ENCODE measurements at places on chromosomes 5 and 9.

- no peak for DNase-seq
Measured at GRCh38 chr5:135052511-135053145, 18.6 kb upstream of the PITX1 start.

- DNase-seq = no peak
Measured at GRCh38 chr9:4177970-4178758, 121.7 kb downstream of the GLIS3 start.

DNA sequence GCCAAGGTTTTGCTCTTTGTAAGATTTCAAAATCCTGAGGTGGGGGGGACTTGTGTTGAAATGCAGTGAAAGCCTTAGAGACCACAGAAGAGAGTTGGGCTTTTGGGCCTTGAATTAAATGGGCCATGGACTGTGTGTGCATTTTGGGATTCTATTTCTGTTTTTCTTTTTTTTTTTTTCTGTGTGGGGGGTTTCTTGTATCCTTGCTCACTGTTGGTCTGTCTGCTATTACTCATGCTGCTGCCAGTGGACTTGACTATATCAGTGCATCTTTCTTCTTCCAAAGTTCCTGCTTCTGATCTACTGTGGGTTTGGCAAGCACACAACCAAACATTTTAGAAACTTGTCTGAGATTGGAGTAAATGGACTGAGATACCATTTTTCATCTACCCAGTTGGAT, 344.9 kb downstream of the ARL15 start:
- no peak for DNase-seq

DNA sequence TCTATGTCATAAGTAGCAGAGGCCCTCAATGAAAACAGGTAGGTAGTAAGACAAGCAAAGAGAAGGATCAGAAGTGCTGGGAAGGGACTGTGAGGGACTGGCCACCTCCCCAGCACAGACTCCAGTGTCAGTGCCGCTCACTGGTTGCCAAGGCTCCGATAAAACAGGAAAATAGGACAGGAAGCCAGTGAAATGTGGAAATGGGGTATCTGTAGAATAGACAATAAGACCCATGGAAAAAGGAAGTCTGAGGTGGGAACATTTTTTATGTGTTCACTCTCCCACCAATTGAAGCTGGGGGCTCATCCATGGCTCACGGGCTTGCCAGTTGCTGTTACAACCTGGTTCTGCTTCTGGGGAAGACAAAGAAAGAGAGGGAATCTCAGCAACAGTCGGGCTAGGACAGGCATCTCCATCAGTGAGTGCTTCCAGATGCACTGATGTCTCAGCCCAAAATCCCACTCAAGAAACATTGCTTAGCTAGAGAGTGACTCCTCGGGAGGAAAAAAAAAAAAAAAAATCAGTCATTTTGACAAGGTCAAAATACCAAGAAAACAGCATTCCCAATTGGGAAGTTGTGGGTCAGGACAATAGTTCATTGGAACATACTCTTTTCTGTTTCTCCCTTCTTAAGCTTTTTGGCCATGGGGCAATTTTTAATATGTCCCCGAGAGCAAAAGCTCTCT, 27.6 kb upstream of the NFIB start:
- no peak for DNase-seq

- no peak for DNase-seq
Measured at GRCh38 chr5:54621709-54622108, 104.2 kb downstream of the SNX18 start.

GRCh38 chr9:70923961-70924360, 197.5 kb downstream of the TRPM3 start:
- no peak for DNase-seq

GRCh38 chr9:120368799-120369198, 211.2 kb downstream of the CDK5RAP2 start:
- no peak for DNase-seq

- DNase-seq = no peak
Measured at GRCh38 chr5:137313526-137314175, 185.5 kb downstream of the SPOCK1 start.

DNA sequence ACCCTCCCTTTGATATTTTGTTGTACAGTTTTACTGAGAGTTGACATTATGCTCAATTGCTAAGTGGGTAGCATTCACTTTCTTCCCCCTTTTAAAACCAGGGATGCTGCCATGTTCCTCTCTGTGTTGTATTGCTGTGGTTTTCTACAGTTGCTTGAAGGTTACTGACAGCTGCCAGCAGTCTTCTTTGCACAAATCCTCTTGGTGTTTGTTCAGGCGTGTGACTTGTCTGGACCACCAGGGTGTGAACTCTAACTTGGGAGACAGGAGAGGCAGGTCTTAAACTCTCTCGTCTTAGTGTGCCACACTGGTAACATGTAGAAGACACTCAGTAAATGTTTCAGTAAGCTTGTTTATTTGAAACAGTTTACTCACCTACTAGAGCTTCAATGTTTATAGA, 25.1 kb downstream of the SLC44A1 start:
- no peak for DNase-seq
